ENCODE measurements at places on chromosomes 2 and 18.

DNA sequence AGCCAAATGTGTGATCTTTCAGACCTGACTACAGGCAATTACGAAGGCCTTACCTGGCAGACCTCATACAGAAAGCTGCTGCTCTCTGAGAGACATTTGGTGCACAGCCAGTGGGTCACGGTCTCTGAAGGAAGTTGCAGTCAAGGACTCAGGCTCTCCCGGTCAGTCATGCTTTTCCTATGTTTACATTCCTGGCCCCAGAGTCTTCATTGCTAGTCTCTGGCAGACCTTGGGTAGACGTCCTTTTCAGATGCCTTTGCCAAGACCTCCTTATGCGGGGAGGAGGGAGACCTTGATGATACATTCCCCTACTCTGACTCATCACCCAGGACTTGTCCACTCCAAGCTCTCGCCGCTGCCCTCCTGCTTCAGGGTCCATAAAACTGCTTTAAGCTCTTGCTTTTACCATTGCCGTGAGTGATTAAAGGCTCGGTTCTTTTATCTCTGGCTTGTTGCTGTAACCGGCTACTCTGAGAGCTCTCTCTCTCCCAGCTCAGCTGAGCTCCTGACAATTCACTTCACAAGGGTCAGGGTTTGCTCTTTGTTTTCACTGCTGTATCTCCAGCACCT is 62.0 kb upstream of the SLC35F5 start:
- DNase-seq = no peak

GRCh38 chr2:80199504-80199903 is 105.0 kb downstream of the LRRTM1 start:
- no peak for DNase-seq

DNA sequence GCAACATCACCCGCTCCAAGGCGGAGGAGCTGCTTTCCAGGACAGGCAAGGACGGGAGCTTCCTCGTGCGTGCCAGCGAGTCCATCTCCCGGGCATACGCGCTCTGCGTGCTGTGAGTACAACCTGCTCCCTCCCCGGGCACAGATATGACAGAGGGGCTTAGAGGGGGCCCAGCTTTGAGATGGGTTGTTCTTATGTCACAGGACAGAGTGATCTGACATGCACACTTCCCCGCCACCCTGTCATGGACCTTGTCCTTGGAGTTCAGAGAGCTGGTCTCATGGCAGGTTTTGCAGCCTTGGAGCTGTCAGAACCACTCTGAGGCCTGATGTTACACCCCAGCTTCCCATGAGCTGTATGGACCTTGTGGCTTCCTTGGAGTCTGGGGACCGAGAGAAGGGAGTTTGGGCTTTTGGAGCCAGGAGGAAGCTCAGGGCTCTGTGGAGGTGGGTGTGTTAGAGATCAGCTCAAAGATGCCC is 398 bp downstream of the INPP5D start:
- DNase-seq = no peak

DNA sequence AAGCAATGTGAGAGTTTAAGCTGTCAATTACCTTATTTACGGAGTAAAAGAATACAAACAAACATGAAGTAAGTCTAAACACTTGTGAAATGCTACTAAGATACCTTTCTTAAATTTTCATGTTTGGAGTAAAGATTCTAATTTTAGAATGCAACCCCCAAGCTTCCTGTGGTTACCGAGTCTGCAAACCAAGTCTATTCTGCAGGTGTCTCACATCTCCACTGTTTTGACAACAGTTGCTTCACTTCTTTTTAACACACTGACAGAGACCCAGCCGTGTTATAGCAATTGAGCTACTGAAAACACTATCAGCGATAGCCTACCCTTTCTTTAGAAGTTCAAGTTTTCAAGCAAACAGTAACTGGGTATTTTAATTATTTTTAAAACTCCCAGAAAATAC is 608.3 kb downstream of the ERBB4 start:
- DNase-seq = no peak

GRCh38 chr2:158255257-158255656 is 153.6 kb downstream of the UPP2 start:
- no peak for DNase-seq
